CD4-positive, alpha-beta memory T cell (primary cell): ENCODE measurements at places on chromosomes 5 and 9. TPM values are rescaled to one million over a fixed set of nuclear protein-coding genes. Genes with fewer than 3 reads are reported as not detected.

GRCh38 chr9:98916660-98917059 is 27.0 kb upstream of the COL15A1 start:
- no peak for DNase-seq

DNA sequence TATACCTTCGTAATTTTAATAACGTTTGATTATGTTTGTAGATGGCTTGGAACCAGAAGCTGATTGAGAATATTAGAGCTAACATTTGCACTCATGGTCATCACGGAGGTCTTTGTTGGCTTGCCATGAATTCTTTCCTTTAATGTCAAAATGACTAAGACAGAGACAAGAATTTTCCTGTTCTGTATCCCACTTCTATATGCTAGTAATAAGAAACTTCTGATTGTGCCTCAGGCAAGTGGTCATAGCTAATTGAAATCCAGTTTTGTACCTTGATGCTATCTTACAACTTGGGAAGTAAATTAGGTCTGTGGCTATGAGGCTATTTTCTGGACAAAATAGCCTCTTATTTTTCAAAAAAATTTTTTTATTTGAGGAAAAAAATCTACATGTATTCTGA is 167.6 kb downstream of the RANBP17 start:
- DNase-seq, result no peak

DNA sequence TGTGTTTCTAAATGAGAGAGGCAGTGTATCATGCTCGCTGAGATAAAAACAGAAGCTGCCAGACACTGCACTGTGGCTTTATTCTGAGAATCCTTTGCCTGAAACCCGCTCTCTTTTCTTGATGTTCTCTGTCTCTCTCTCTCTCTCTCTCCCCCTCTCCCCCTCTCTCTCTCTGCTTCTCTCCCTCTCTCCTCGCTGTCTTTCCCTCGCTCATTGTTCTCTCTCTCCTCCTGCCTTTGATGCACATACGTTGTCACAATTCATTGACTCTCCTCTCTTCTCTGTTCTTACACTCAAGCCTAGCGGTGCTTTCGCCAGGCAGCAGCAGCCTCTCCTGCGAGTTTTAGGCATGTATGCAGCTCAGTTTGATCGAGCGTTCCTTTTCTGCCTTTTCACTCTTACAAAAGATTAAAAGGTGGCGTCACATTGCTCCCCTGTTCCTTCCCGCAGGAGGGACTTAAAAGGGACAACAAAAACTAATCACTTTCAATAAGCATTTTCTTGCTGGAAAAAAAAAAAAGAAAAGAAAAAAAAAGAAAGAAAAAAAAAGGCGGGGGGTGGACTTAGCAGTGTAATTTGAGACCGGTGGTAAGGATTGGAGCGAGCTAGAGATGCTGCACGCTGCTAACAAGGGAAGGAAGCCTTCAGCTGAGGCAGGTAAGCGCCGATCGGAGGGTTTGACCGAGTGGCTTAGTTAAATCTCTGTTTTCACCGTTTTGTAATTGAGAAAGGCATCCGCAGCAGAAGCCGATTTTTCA is 717.9 kb upstream of the WWC1 start:
- DNase-seq, result no peak

- no peak for DNase-seq
Observed at GRCh38 chr5:61673007-61673735, 341.1 kb downstream of the ZSWIM6 start.

GRCh38 chr5:127498548-127498947 is 18.9 kb upstream of the PRRC1 start:
- DNase-seq, result no peak

GRCh38 chr9:12961276-12961809 is 186.5 kb downstream of the LURAP1L start:
- DNase-seq, result no peak

PGM5 gene
- not detected for polyA plus RNA-seq

DNA sequence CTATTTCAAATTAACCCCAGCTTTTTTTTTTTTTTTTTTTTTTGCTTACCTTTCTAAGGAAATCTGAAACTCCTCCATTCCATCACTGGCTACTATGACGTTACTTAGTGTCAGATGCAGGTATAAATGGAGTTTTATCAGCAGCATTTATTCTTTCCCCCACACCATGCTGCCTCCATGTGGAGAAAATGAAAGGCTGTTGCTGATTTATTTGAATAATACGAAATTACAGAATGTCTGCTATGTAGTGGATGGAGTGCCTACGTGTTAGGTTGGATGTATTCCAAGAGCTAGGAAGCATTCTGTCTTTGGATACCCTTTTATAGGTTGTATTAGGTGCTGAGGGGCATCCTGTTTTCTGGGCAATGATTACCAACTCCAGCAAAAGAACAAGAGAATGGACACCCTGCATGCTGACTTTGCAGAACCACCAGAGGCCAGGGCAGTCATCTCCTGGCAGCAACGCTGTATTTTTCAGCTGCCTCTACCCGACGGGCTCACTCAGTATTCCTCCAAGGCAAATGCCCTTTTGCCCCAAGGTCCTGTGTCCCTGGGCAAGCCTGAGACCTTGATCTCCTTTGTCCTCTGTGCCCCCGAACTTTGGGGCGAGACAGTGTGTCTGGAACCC is 199.5 kb downstream of the ALDH1A1 start:
- DNase-seq, result no peak

DMRT3 gene
- polyA plus RNA-seq, result not detected

- DNase-seq, result no peak
Observed at GRCh38 chr5:150603491-150603890, 37.0 kb upstream of the SYNPO start.

- DNase-seq, result no peak
Observed at GRCh38 chr5:31663519-31663918, 24.6 kb downstream of the PDZD2 start.

GRCh38 chr5:34913072-34913471 is 2.2 kb downstream of the RAD1 start:
- no peak for DNase-seq

- no peak for DNase-seq
Observed at GRCh38 chr5:133434336-133434735, 178.0 kb downstream of the FSTL4 start.

DNA sequence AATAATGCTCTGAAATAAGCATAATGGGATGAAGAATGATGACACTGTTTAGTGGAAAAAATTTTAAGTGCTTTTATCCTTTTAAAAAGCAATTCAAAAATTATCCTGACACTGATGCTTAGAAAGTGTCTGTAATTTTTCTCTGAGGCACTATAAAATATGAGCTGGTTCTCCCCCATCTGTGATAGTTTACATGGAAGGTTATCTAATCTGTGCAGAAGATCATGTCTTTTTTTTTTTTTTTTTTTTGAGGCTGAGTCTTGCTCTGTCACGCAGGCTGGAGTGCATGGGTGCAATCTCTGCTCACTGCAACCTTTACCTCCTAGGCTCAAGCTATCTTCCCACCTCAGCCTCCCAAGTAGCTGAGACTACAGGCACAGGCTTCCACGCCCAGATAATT is 15.2 kb upstream of the TAF11L2 start:
- no peak for DNase-seq

- no peak for DNase-seq
Observed at GRCh38 chr9:17349831-17350230, 215.0 kb downstream of the CNTLN start.

CAMK2A gene
- polyA plus RNA-seq, result not detected

DNA sequence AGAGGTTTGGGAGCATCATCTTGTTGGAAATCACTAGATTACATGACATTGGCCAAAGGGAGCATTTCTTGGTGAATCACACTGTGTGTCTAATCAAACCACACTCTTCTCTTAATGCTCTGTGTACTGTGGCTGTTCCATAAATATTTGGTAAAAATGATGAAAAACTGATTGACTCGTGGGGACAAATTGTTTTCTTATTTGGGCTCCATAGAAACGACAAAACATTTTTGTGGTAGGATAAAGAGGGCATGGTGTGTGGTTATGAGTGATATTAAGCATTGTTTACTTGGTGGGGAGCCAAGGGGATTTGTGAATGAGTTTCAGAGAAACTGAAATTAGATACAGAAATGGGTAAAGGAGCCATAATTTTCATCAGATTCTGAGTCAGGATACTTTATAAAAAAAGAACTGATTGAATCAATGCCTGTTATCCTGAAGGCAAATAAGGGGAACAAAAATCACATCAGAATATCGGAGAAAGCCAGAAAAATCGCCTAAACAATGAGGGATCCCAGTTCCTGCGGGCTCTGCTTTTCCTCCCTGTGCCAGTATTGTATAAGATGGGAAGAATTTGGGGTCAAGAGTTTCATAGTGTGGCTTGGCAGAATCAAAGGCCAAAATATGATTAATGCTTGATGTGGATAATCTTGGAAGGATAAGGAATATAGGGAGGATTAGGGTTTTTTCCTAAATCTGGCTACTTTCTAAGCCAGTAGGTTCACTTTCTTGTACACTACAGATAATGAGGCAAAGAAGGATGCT is 33.3 kb downstream of the FBXL7 start:
- no peak for DNase-seq

DNA sequence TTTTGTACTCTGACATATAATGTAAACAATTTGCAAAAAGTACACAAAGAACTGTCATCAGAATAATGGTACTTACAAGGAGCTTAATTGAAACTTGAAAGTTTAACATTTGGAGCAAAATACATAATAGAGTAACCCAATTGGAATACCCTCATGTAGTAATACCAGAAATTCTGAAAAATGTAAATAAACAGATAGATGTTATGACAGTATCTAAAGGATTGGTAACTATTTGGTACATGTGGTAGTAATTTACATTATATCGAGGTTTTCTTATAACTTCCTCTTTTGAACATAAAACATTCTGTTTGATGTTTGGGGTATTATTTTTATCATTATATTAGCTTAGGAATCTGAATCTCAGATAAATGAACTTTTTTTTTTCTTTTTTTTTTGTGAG is 211.7 kb upstream of the ELL2 start:
- DNase-seq, result no peak

DNA sequence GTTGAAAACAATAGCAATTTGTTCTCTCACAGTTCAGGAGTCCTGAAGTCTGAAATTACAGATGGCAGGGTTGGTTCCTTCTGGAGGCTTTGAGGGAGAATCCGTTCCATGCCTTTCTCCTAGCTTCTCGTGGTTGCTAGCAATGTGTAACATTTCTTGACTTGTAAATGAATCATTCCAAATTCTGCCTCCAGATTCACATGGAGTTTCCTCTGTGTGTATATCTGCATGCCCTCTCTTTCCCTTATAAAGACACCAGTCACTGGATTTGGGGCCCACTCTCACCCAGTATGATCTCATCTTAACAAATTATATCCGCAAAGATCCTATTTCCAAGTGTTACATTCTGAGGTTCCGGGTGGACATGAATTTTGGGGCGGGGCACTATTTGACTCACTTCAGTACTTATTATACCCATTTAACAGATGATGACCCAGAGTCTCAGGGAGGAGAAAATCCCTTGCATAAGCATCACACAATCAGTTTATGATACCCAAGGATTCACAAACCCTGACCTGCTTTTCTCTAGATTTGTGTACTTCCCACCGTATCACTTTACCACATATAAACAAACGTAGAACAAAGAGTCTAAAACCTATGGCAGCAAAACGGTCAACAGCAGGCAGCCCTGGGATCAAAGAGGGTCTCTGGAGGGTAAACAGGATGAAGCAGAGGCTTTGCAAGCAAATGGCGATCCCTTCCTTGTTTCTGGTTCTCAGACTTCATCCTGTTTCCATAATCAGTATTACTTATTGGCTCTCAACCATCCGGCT is 93.7 kb downstream of the C9orf152 start:
- no peak for DNase-seq

GRCh38 chr5:151154931-151155774 is 2.4 kb downstream of the ANXA6 start:
- DNase-seq, result peak; percentile 71

- DNase-seq, result no peak
Observed at GRCh38 chr5:108472237-108472636, 90.3 kb upstream of the FBXL17 start.

UAP1L1 gene
- polyA plus RNA-seq, result 0.81 TPM

DNA sequence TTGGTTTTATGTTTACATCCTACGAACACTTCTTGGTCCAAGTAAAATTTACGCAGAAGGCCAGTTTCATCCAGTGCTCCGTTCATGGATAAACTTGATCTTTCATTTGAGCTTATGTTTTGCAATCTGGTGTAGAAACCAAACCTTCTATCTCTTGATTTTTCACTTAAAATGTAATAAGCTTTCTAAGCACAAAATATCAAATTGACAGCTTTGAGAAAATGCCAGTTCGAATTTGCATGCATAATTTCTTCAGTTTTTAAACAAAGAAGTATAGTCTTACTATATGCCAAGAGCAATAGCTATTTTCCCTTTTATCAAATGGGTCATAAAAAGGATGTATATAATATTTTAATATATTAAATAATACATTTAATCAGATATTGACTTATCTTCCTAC is 17.8 kb downstream of the DNAH5 start:
- no peak for DNase-seq

GRCh38 chr9:131943351-131943841 is 136.3 kb downstream of the MED27 start:
- no peak for DNase-seq

EFNA5 gene
- polyA plus RNA-seq, result not detected

DNA sequence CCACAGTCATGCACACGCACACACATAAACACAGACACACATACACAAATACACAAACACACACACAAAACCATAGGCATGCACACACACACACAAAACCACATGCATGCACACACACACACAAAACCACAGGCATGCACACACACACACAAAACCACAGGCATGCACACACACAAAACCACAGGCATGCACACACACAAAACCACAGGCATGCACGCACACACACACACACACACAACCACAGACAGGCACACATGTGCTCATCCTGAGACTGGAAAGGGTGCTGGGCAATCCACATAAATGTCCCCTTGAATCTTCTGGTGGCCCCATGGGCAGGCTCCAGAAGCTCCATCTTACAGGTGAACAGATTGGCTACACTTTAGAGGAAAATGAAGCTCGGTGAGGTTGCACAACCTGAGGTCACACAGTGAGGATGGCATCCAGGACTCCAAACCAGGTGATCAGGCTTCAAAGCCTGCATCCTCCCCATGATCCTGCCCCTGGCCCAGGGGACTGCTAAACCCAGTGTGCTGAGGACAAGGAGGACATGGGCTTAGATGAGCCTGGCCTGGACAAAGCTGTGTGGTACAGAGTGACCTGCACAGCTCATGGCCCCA is 144.8 kb downstream of the GADD45G start:
- DNase-seq, result no peak

GRCh38 chr5:143890487-143890886 is 78.5 kb downstream of the HMHB1 start:
- DNase-seq, result no peak

DNA sequence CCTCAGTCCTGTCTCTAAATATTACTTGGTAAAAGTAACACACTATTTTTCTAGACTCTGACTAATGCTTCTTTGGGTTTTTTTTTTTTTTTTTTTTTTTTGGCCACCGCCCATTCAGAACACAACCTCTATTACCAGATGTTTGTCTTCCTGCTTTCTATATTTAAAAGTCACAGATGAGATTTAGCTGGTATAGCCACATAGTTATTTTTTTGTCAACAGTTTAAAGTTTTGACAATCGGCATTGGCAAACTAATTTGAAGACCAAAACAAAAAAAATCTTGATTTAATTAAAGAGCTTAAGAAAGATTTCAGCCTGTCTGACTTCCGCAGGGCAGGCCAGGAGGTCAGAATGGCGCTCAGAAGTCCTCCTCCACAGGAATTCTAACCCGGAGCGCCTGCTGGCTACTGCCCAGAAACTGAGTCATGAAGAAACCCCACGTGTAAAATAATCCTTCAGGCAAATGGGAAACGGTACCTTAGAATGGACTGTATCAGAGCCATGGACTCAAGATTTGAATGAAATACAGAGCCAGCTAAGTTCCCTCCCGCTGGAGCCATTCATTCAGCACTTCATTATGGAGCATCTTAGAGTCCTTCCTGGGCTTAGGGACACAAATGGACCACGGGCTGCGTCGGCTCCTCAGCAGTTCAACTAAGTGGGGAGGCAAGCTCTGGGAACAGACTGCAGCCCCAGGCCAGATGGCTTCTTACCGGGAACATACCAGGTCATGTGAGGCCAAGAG is 55.6 kb downstream of the PTPDC1 start:
- DNase-seq, result no peak
